A549 treated with AZD2906 at 1 μM for 4 hours (cell line): ENCODE measurements at places on chromosomes 3 and 15. TPM values are rescaled to one million over a fixed set of nuclear protein-coding genes. Genes with fewer than 3 reads are reported as not detected.

SLC28A2 gene
- total RNA-seq, result 0.03 to 0.05 TPM in 2 of 5 replicates, not detected in the others

A4GNT gene
- total RNA-seq, result not detected in 5 replicates

ETV5 gene
- 24.5 to 29.4 TPM (median 28.4 TPM) in 5 replicates for total RNA-seq

GPR27 gene
- 2.2 to 3.3 TPM (median 3.0 TPM) in 5 replicates for total RNA-seq

PSTPIP1 gene
- total RNA-seq, result 0.13 to 0.20 TPM (median 0.14 TPM) in 4 of 5 replicates, not detected in the other

CPEB1 gene
- 2.6 to 3.4 TPM (median 3.2 TPM) in 5 replicates for total RNA-seq

CPNE9 gene
- 0.08 to 0.29 TPM (median 0.15 TPM) in 5 replicates for total RNA-seq

CTDSPL gene
- total RNA-seq, result 15.5 to 21.5 TPM (median 21.1 TPM) in 5 replicates

ESYT3 gene
- total RNA-seq, result 0.37 to 0.85 TPM (median 0.57 TPM) in 5 replicates

AZI2 gene
- 36.8 to 48.1 TPM (median 40.6 TPM) in 5 replicates for total RNA-seq
